Upper lobe of right lung (tissue), 1 donor: ENCODE measurements at places on chromosomes 3 and 15. TPM values are rescaled to one million over a fixed set of nuclear protein-coding genes. Genes with fewer than 3 reads are reported as not detected.

DNA sequence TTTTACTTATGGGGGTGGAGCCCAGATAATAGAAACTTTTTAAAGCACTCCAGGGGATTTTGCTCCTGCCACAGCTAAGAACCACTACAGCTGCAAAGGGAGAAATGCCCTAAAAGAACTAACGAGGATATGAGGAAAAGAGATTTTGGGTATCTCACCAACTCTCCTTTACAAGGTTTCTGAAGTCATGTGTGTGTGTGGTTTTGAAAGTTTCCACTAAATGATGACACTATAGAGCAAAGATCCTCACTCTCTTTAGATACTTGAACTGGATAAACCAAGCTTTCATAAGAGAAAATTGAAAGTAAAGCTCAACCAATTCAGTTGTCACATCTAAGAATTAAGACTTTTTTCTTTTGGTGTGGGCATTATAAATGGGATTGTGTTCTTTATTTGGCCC lies 455.3 kb upstream of the ALCAM start:
- no peak for DNase-seq

DNA sequence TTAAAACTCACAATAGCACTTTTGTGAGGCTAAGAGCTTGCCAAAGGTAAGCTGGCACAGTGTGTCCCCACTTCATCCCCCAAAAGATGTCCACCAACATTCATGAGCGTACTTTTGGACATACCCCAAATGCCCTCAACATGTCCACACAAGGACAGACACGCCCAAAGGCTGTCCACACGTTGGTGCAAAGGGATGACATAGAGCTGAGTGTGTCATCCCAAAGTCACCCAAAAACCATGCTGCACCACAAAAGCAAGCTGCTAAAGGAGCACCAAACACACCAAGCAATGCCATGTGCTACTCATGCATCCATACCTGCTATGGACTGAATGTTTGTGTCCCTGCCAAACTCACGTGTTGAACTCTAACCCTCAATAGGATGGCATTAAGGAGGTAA lies 57.9 kb downstream of the KLF13 start:
- DNase-seq, result no peak

DNA sequence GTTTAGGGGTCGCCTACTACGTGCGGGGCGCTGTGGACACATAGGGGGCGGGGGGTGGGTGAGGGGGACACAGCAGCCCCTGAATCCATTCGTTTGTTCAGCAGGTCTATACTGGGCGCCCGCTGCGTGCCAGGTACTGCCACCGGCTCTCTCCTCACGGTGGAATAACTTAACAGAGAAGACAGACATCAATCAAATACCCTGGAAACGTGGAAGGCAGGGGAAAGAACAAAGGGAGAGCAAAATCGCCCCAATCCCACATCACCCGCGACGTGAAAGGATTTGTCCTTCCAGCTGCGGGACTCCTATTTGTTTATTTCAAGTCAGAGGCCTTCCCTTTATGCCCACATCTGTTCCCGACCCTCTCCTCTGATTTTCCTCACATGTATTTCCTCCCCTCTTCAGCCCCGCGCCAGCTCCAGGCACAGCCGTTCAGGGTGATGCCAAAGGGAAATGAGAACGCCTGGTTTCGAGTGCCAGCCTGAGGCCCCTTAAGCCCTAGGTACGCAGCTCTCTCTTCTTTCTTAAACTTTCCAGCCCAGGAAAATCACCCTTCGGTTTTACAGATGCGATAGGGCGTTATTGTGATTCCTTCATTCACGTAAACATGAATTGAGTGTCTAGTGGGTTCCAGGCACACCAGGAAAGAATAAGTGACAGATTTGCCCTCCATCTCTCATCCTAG lies 726 bp upstream of the PROK2 start:
- DNase-seq, result no peak

DNA sequence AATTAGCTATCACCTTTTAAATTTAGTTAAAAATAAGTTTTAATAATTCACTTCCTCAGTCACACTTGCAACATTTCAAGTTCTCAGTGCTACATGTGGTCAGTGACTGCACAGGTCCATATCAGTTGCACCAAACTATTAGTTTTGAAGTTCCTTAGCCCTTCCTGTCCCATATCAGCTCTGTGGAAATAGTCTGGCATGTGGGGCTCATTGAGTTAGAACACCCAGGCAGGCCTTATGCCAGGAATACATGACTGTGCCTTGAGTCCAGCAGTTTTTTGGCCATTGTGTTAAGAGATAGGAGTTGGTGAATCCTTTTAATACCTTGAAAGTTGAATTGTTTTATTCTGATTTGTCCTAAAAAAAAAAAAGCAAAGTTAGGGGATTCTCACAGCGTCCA lies 153.7 kb upstream of the BFSP2 start:
- DNase-seq, result no peak

DNA sequence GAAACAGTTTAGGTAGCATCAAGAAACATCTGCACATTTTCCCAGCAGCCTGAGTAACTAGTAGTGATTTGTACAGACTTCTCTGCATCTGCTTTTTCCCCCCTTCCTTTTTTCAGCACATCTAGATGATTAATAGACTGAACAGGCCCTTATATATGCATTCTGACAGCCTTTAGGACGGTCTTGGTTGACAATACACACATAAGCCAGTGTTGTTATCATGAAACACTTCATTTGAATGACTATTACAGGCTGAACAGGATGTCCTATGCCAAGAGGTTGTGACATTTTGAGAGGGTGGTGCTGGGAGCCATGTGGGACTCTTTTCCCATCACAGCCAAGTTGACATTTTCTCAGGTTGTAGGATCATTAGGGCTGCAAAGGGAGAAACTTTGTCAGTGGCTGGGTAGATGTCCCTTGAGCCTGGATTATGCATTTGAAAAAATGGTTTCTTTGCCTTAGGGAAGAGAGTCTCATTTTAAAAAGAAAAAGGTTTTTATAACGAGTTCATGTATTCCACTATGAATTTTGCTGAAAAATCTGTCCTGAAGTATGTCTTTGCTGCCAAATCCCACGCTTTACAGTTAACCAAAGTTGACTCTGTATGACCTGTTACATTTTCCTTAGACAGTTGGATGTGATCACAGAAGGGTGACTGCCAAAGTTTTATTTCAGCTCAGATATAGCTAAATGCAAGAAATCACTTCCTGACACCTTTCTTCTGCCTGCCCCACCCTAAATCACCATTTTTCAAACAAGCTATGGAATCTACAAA lies 73.7 kb downstream of the FILIP1L start:
- no peak for DNase-seq

Gene CCDC39
- total RNA-seq, result not detected
